ENCODE measurements at places on chromosomes 3 and 15.

DNA sequence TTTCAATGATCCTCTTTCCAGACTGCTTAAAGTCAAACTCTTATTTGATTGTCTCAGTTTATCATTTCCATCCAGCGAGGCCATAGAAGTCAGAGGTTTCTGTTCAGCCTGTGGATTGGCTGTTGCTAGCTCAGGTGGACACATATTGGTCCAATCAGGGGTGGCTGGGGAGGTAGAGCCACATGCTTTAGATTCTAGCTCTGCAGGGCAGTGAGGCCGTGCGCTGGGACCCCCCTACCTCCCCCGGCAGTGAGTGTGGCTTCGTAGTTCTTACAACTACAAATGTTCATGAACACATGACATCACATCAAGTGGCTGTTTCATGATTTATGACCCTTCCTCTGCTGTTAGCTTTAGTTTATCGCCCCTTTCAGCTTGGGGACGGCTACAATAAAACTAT is 18.0 kb downstream of the APOD start:
- DNase-seq, result no peak

DNA sequence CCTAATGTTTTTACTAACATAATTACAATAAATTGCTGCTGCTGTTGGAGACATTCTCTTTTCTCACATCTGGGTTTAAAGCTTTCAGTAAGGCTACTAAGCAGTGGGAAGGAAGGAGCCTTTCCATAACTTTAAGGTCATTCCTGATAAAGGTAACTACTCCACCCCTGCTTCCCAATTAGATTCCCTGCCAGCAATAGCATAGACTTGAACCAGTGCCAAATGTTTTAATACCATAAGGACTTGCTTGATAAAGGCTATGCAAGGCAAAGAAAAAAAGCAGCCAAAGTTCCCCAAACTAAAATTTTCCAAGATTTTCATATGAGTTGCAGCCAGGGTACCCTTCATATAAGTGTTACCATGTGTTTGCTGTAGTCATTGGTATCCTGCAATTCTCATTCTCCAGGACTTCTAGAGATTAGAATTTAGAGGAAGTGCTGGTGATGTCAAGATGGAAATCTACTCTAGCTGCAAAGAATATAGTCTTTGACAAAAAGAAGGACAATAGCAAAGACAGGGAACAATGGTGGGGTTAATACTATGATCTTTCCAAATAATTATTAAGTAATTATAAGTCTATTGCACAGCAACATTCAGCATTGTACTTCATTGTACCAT is 106.1 kb downstream of the FILIP1L start:
- DNase-seq, result no peak

DNA sequence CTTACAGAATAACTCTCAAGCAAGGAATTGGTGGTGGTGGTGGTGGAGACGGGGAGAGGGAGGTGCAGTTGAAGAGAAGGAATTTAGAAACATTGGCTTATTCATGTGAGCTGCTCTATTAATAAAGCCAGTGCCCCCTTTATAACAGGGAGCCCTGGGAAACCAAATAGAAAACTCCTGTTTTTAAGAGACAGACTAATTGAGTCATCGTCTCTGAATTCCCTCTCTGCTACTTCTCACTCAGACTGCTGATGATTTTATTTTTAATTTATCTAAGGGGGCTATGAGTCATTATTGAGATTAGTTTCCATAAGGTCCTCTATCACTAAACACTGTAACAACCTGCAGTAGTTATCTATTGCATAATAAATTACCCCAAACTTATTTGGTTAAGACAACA is 145.9 kb upstream of the GALNT15 start:
- no peak for DNase-seq

- no peak for DNase-seq
Observed at GRCh38 chr3:109059264-109059663, 58.7 kb downstream of the MORC1 start.

GRCh38 chr15:26877831-26878230 is 11.0 kb downstream of the GABRA5 start:
- DNase-seq, result no peak

DNA sequence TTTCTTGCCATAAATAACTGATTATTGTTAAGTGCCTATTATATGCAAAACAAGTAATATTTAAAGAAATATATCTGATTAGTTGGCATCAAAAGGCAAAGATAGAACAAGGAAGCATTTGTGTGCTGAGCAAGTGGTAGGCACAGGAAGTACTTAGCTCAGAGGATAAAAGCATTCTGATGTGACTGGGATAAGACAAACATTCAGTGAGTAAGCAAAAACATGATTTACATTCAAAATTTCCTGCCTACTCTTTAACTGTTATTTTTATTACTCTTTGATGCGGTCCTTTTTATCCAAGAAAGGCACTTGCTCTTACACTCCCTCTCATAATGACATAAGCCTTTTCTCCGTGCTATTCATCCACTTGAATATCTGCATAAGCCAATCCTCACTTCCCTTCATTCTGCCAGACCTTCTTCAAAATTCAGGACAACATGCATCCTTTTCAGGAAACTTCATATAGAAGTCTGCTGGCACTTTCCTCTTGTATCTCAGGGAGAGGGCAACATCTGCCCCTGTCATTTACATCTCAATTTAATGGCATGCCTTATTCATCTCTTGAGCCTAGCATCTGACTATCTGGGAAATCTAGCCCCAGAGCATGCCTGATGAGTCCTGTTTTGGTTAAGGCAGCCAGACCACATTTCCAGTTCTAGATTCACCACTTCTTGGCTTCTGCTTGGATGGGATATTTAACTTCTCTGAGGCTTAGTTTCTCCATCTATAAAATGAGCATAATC is 478.2 kb upstream of the ROBO2 start:
- DNase-seq, result no peak

- DNase-seq, result no peak
Observed at GRCh38 chr3:100403362-100404249, 2.3 kb downstream of the LNP1 start.

DNA sequence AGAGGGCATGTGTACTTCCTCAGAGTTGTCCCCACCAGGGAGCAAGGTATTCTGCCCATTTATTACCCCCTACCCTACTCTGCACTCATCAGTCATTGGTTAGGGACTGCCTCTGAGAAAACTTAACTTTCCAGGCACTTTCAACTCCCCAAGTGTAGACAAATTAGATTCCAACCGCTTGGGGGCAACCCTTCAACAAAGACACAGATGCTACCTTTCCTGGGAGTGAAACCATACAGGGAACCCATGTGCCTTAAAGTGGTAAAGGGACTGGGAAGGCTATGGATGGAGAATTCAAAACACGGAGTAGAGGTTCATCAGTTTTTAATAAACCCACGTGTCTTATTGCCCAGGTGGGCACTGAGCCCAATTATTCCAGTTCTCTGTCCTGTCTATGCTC is 19.4 kb upstream of the UBE2E2 start:
- no peak for DNase-seq

DNA sequence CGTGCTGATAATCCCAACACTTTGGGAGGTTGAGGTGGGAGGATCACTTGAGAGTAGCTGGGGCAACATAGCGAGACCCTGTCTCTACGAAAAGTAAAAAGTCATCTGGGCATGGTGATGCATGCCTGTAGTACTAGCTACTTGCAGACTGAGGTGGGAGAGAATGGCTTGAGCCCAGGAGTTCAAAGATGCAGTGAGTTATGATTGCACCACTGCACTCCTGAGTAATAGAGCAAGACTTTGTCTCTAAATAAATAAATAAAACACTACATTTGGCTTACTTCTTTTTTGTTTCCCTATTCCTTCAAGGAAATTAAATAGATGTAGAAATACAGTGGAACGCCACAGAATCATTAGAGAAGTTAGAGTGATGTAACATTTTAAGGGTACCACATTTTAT is 20.1 kb upstream of the LDHAL6B start:
- DNase-seq, result no peak

DNA sequence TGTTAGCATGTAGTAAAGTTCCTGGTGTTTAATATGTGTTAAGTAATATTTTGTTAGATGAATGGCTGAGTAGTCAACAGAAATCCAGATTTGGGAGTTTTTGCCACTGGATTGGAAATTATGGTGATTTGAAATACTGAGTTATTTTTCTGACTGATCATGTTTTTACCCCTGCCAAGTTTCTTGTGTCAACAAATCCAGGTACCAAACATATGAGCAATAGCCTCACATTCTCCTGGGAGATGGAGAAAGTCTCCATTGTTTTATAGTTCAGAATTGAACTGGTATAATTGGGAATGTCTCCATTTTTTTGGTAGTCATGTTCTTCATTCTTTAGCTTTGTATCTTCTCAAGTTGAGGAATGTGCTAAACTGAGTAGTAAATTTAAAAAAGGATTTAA is 767.2 kb upstream of the LMCD1 start:
- DNase-seq, result no peak

DNA sequence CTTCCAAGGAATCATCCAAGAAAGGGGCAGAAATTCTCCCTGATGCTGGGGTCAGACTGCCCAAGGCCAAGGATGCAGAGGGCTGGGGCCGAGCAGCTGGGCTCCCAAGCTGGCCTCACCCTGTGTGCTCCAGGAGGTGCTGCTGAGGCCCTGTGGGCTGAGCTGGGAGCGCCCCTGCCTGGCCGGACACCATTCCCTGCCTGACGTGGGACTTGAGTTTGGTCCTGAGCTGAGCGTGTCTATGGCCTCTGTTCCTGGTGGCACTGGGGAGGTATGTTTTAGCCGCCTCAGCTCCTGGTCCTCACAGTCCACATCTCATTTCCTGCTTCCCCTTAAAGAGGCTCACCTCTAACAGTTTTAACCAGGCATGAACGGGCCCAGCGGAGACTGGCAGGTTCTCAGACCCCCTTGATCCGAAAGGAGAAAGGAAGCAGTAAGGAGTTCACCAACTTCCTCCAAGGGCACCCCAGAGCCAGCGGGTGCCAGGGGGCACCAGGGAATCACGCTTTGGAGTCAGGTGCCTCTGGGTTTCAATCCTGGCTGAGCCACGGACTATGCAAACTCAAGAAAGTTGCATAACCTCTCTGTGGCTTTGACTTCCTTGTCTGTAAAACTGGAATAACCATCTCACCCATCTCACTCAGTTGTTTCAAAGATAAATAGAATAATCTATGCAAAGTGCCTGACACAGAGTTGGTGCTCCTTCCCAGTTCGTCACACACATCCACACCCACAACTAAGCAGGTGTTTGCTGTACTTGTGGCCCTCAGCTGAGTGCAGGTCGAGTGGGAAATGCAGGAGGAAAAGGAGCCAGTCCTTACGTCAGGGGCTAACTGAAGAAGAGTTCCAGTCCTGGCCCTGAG is 48.6 kb downstream of the SLC12A8 start:
- no peak for DNase-seq

DNA sequence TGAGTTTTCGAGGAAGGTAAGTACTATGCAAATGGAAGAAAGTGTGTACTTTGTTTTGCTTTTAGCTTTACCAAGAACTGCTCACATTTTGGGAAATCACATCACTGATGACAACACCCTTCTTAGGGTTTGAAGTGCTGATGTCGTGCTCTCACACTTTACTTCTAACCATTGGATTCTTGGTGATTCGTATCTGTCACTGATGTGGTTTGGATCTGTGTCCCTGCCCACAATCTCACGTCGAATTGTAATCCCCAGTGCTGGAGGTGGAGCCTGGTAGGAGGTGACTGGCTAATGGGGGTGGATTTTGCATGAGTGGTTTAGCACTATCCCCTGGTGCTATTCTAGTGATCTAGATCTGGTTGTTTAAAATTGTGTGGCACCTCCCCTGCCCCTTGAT is 75.4 kb upstream of the RGMA start:
- DNase-seq, result no peak

- DNase-seq, result no peak
Observed at GRCh38 chr3:188520466-188520865, 366.5 kb downstream of the LPP start.

- no peak for DNase-seq
Observed at GRCh38 chr3:46472736-46473135, 8.0 kb upstream of the LTF start.

All from right atrium auricular region (tissue), 2 donors.